ENCODE measurements at places on chromosomes 1 and 21.

DNA sequence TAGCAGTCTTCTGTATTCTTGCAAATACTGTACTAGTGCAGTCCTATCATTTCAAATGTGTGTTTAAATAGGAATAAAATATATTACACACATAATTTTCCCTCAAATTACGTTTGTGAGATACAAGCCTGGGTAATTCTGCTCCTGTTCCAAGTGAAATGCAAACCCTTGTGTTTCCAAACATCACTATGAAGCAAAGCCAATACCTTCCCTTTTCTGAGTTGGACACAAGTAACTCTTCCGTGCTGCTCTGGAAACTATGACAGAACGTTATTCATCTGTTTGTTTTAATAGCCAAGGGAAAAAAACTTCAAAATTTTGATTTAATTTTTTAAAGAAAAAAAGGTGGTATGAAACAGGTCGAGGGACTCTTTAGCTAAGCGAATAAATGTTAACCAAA, 73.7 kb upstream of the UBE2U start:
- no peak for DNase-seq

- no peak for DNase-seq
These were observed 655.4 kb downstream of the RWDD3 start for GRCh38 chr1:95889400-95889799.

- DNase-seq, result no peak
These were observed 383.1 kb upstream of the ESRRG start for GRCh38 chr1:217106231-217106901.

DNA sequence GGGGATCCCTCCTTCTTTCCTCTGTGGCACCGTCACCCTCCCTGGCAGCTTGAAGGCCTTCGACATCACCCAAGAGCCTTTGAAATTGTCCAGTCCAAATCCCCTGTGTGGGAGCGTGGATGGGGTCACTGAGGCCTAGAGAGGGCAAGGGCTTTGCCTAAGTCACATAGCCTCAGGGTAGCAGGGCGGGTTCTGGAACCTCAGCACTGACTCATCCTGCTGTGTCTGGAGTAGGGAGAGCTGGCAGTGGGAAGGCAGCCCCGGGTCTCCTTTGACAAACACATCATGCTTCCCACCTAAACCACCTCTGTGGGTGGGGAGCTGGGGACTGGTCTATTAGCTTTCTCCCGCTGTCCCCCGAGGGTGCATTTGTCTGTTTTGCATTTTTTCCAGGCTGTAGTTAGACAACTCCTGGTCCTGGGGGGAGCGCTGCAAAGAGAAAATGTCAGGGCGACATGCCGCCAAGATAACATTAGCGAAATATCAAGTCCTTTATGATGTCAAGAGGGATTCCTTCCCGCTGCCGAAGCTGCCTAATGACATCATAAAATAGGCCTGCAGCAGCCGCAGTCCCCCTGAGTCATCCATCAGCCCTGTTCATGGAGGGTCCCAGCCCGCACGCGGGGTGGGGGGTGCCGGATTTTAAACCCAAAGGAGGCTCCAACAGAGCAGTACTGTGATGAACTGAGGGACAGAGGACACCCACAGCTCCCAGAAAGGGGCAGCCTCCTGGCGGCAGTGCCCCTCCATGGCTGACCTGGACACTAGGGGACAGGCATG, 77.0 kb upstream of the POU3F1 start:
- DNase-seq, result no peak

GRCh38 chr1:33517596-33518250, 45.3 kb downstream of the ZSCAN20 start:
- no peak for DNase-seq

GRCh38 chr1:37477198-37477931, 3.0 kb downstream of the ZC3H12A start:
- no peak for DNase-seq

- no peak for DNase-seq
These were observed 102.5 kb upstream of the KAZN start for GRCh38 chr1:14495996-14496395.

GRCh38 chr1:65866439-65866838, 73.7 kb downstream of the PDE4B start:
- DNase-seq, result no peak

DNA sequence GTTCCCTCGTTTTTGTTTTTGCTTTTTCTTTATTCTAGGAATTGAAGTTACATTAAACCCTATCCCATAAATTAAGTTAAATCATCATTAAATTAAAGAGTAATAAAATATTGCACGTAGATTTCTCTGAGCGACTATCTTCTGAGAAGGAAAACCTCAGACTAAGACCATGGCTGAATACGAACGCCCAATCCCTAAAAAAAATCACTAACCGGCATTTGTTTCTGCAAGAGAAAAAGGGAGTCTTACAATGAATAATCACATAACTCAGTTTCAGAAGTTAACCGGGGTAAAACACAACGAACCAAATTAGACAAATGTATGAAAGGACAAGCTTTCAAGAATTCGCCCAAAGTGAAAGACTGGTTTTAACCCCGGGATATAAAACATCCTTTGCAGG, 1.3 kb downstream of the PIK3R3 start:
- no peak for DNase-seq

DNA sequence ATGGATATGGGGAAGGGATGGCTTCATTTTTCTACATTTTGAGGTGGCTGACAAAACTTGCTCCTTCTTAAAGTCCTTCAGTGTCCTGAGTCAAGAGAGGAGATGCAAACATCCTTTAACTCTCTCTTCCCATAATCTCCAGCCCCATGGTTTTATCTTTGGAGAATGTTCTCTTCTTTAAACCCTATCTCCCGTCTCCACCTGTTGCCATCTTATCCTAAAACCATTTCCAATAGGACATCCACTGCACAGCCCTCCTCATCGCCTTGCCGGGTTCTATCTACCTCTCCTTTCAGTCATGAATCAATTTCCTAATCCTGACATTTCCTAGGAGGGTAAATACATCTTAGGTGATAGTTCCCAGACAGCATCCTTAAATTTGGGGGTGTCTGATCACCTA, 44.2 kb upstream of the KCNE2 start:
- DNase-seq, result no peak

DNA sequence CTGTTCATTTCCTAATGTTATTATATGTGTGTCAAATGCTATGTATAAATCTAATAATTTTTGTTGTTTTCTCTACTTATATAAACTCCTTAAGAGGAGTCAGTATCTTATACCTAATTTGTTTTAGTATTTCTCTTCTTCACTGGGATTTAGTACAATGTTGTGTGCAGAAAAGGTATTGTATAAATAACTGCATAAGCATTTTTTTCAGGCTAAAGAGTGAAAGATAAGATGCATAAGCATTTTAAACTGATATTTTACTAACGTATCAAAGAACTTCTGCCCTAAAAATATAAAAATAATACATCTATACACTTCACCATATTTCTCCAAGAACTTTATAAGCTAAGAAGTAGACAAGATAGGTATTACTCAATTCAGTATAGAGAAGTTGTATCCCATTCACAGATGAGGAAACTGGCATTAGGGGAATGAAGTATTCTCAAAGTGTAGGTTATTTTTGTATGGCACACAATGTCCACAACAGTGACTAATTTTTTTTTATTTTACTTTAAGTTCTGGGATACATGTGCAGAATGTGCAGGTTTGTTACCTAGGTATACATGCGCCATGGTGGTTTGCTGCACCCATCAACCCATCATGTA, 59.3 kb downstream of the NUP210L start:
- no peak for DNase-seq

- DNase-seq, result no peak
These were observed 29.6 kb downstream of the ZCCHC17 start for GRCh38 chr1:31326461-31326860.

DNA sequence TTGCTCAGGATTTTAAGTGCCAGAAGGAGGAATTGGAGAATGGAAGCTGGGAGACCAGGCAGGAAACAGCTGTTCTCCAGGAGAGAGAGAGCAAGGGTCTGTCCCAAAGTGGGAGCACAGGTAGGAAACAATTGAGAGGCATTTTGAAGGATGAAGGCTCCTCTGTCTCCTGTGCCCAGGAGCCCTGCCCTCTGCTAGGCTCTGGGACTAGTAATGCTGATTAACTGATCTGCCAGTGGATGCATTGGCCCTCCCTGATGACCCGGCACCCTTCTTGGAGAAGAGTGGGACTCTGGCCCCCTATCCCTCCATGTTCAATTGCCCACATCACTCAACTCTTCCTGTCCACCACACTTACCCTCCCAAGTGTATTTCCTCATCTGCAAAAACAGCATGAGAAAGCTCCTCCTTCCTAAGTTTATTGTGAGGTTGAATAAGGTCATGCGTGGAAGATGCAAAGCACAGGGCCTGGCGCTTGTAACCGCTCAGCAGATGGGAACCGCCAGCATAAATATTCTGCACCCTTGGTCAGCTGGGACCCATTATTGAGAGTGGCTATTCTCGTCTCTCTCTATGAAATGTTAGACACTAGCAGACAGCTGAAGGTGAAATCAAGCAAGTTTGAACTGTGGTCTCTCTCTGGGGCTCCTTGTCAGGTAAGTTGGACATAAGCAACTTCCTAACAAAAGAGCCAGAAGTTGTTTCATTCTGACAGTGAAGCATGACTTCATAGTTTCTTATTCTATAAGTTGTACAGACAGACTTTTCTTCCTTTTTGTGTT, 63.0 kb upstream of the ANGPTL1 start:
- no peak for DNase-seq

DNA sequence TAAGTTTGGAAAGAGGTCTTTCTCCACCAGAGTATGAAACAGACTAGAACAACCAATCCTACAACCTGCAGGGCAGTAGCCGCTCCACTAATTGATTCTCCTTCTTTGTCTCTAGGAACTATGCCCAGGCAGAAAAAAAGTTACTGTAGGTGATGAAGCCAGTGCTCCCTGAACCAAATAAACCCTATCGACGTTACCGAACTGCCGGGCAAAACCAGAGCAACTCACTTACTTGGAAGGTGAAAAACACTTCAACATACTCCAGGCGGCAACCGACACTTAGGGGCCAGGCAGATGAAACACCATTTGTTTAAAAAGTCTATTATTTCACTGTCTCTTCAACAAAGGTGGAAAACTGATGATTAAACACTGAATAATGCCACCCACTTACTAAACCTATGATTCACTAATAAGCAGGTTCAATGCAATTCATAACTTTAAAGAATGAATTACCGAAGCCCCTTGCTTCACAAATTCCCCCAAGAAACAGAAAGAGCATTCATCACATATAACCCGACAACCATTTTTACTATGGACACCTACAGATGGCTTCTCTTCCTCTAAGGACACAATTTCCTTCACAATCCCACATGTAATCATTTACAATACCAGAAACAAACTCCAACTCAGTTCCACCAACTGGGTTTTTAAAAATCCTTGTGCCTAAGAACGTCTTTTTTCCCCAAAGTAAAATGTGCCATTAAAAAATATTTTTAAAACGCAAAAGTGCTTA, 1.6 kb downstream of the NRIP1 start:
- DNase-seq, result no peak

- no peak for DNase-seq
These were observed 1285.8 kb upstream of the NCAM2 start for GRCh38 chr21:19712441-19712840.

DNA sequence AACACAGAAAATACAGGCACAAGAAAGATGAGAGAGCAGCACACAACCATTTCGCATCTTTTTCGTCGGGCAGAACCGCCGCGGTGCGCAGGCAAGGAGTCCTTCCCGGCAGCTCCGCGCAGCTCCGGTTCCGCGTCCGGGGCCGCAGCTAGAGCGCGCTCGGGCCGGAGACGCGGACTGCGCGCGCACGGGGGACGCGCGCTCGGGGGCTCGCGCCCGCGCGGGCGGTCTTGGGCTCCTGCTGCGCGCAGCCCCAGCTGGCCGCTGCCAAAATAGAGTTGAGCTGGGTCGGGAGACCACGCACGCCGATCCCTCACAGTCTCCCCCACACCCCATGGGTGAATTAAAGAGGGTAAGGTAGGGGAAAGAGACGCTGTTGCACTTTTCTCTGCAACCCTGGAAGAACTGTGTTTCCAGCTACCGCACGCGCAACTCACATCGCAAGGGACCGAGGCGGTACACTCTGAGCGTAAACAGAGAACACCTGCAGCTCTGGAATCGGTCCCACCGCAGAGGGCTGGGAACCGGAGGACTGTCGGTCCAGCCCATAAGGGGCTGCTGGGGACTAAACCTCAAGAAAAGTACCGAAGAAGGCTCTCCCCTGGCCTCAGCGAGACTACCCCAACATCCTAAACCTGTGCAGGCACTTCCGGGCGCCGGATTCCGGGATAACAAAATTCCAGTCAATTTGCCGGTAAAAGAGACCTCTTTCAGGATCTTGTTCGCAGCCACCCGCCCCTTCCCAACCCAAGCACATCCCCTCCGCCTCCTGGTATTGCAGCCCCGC, 1.7 kb downstream of the NR5A2 start:
- DNase-seq, result no peak
